ENCODE measurements at places on chromosomes 2 and 18.

DNA sequence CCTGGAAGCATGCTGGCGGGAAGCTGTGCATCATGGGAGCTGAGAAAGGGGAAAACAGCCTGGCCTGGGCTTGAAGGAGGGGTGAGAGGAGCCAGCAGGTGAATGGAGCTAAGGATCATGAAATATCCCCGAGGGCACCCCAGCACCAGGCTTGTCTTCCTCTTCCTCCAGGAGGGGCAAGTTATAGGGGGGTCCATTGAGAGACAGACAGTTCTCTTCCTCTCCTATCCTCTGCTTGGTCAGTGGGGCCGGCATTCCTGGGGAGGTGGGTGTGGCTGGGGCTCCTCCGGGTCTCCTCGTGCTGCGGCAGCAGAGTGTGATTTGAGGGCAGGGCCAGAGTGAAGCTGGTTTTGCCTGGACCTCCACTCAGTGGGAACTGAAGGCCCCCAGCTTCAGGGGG is 78.9 kb downstream of the LIPG start:
- no peak for DNase-seq

GRCh38 chr2:9095690-9096089 is 92.2 kb upstream of the MBOAT2 start:
- no peak for DNase-seq

DNA sequence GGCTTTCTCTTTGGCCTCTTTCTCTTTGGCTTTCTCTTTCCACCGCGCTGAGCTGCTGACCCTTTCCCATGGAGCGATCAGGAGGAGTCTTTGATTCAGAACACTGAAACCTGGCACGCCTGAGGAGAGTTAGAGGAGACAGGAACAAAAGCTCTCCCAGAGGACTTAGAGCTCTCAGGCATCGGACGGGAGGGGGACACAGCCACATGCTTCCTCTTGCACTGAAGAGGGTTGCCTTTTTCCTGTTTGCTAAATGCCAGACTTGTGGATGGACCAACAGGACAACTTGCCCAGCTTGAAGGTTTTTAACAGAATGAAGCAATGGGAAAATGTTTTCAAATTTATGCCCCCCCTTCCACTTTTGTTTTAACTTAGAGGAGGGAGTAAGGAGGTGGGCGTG is 3.6 kb upstream of the PTPN18 start:
- no peak for DNase-seq

- no peak for DNase-seq
Measured at GRCh38 chr18:8229040-8229439, 380.2 kb upstream of the RAB12 start.

- no peak for DNase-seq
Measured at GRCh38 chr2:239609607-239610310, 208.9 kb upstream of the HDAC4 start.

DNA sequence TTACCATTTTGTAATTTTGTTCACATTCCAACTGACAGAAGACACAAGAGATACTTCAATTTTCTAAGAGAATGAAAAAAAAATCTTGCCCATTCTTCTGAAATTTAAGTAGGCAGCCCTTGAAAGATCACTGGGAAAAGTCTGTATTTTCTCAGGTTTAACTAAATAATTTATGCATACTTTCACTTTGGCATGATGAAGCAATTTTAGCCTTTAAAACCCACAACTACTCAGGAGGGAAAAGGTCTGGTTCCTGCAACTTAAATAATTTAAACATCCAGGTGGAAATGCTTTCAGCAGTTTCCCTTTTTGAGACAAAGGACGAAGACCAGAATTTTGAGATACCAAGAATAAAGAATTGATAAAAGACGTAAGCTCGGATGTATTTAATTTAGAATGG is 61.4 kb downstream of the ZEB2 start:
- DNase-seq, result no peak

DNA sequence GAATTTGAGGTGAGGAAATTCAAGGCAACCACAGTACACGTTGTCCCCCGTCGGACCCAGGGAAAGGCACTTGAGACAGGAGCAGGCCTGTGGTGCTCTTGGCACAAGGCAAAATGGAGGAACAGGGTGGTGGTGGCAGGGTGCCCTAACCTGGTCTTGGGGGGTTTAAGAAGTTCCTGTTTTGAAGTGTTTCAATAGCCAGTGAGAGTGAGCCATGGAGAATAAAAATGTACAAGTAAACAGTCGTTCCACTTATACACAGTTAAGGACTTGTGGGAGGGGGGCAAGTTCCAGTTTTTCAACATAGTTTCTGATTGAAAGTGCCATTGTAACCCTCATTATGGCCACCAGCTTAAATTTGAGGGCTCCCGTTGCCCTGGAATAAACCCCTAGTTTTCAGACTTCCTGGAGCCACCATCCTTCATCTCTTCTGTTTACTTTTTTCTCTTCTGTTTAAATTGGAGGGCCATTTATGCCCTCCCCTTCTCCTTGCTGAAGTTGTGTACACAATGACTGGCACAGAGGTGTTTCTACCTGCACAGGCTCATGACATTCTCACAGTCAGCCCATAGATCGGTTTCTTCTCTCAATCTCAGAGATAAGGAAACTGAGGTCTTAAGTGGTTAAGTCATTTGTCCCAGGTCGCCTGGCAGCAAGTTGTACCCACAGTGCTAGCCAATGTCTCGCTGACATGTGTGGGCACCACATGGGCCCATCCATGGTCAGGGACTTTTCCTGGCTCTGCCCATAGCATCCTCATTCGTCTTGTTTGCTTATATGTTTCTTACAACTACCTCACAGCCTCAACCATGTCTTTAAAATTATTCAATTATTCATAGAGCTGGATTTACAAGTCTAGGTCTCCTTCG is 66.0 kb upstream of the ST3GAL5 start:
- no peak for DNase-seq

- DNase-seq, result no peak
Measured at GRCh38 chr2:68234405-68234804, 17.9 kb downstream of the PPP3R1 start.

DNA sequence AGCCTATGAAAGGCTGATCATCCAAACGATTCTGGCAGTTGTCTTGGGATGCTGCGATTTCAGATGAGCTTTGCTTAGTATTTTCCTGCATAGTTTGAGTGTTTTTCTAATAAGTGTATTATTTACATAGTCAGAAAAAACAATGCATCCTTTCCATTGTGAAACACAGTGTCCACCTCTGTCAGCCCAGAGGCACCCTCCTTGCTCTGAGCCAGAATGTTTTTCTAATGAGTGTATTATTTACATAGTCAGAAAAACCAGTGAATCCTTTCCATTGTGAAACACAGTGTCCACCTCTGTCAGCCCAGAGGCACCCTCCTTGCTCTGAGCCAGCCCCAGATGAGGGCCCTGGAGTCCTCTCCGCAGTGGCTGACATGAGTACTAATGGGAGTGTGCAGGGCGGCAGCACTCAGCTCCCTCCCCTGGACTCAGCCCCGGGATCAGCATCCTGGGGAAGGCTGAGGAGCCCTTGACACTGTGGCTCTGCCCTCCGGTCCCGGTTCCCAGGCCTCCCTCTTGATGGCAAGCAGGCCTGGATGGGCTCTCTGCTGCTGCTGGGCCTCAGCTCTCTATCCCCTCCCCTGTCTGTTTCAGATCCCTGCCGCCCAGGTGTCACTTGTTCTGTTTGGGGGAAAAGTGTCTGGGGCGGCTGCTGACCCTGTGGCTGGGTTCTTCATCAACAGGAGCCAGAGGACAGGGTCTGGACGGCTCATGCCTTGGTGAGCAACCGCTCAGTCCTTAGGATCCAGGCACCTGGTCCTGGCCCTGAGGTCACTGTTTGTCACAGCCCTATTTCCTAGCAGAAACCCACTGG is 5.9 kb downstream of the MFSD2B start:
- DNase-seq, result no peak

- DNase-seq, result no peak
Measured at GRCh38 chr2:227374158-227374557, 4.9 kb downstream of the TM4SF20 start.

DNA sequence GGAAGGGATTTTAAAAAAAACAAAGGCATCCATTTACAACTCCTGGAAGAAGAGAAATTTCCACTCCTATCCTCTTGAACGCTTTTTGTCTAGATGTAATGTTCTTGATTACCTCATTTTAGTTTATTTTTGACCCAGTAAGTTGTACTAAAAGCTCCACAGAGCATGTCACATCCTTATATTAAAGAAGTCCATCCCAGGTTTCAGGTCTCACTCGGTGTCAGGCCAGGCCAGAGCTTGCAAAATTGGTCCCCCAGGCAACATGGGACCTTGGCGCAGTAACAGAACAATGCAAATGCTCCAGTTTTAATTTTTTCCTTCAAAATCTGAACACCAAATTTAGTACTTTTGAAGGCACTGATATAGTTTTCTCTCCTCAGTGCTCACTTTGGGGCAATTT is 218.4 kb upstream of the REV1 start:
- no peak for DNase-seq

GRCh38 chr2:136764452-136765255 is 691 bp upstream of the THSD7B start:
- DNase-seq, result no peak

GRCh38 chr2:175688243-175688642 is 313.8 kb downstream of the LNPK start:
- DNase-seq, result no peak

DNA sequence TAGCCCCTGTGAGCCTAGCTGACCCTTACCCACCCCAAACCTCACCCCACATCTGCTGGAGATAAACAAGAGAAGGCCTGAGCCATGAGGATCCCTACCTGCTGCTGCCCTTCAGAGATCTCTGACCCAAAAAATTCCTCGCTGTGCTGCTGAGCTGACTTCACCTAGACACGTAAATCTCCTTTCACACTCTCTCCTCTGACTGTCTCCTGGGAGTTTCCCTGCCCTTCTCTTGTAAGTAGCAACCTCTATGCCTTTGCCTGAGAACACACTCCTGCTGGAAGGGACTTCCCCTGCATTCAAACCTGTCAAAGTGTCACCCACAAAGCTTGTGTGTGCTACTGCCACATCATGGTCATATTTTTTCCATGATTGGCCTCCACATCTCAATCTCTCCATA is 134.2 kb upstream of the NOL4 start:
- no peak for DNase-seq

GRCh38 chr2:150974864-150975263 is 286.8 kb downstream of the RBM43 start:
- DNase-seq, result no peak
